Muscle of leg (tissue), 16 donors: ENCODE measurements at places on chromosomes 16 and 17. TPM values are rescaled to one million over a fixed set of nuclear protein-coding genes. Genes with fewer than 3 reads are reported as not detected.

DNA sequence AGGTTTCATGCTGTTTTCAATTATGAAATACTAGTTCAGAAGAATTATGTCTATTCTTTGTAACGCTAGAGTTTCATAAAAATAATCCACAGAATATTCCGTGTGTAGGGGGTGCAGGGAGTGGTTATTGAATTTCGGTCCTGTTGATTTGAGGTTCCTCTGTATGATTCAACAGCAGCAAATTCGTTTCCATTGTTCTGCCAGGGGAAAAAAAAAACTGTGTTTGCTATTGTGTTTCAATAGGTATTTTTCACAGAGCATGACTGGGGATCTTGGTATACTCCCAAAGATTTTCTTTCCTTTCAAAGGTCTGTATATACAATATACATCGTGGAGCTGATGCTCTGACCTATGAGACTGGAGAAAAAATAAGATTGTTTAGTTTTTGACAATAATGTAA is 15.8 kb downstream of the SHISA9 start:
- DNase-seq, result no peak
- H3K27ac ChIP-seq, result no peak overlapping the region
- no peaks in the 10 kb centered on the region for H3K36me3 ChIP-seq
- H3K4me3 ChIP-seq, result no peak overlapping the region

NXPH3 gene
- 1.5 TPM for total RNA-seq

KIF19 gene
- total RNA-seq, result 1.6 TPM

DNA sequence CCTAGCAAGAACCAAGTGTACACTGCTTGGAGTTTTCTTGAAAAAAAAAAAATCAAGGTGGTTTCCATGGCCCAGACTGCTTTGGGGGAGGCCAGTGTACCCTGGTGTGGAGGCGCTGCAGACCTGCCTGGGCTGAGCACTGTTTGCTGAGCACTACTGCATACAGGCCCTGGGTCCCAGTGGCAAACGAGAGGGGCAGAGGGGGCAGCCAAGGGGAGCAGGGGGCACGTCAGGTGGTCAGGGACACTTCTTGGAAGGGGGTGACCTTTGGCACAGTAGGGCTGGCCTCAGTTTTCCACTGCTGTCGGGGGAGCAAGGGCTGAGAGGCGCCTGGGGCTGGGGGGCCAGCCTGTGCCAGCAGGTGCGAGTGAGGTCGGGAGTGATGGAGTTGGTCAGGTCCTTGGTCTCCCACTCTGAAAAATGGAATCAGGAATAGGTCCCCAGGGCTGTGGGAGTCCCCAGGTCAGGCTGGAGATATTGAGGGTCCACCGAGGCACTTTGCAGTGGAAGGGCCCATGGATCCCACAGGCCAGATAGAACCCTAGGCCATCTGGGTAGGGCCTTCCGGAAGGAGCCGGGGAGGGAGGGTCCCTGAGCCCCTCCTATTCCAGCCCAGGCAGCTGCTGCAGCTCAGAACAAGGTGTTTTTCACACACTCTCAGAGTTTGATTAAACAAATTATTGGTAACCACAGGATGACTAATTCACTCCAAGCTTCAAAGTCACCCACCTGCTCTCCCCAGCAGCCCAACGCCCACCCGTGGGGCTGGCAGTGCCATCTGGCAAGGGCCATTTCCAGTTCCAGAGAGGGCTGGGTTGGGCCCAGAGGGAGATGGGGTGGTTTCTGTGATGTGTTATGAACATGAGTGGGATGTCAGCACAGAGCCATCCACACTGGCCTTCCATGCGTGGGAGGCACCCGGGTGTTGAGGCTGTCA is 3.5 kb downstream of the ZFPM1 start:
- peaks cover 38% of the 10 kb centered on the region for H3K4me1 ChIP-seq
- H3K27me3 ChIP-seq, result peaks cover 51% of the 10 kb centered on the region
- H3K4me3 ChIP-seq, result peak overlapping the region; percentile 22

SDF2 gene
- total RNA-seq, result 46.1 TPM

UMOD gene
- not detected for total RNA-seq

GCGR gene
- not detected for total RNA-seq

DNA sequence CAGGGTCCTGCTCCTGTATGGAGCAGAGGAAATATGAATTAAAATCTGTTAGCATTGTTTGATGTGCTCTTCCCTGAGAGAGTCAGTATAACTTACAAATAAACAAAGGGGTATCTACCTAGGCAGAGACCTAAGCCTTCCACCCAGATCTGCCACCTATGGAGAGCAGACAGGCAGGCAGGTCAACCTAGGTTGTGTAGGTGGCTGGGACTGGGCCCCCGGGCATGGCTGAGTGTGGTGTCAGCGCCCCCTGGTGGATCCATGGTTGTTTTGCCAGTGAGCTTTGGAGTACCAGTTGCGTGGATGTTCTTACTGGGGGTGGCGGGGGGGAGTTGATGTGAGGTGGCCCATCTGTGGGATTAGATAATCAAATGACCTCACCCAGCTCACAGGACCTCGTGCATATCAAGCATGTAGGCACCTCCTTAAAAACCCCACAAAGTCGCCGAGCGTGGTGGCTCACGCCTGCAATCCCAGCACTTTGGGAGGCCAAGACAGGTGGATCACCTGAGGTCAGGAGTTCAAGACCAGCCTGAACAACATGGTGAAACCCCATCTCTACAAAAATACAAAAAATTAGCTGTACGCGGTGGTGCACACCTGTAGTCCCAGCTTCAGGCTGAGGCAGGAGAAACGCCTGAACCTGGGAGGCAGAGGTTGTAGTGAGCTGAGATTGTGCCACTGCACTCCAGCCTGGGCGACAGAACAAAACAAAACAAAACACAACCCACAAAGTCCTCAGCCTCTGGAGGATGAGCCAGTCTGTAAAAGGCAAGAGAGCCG is 17.6 kb downstream of the DUS2 start:
- no peak overlapping the region for H3K27ac ChIP-seq
- DNase-seq, result peak; percentile 55
- no peak overlapping the region for H3K4me3 ChIP-seq
- peaks cover 20% of the 10 kb centered on the region for H3K36me3 ChIP-seq
- H3K27me3 ChIP-seq, result no peaks in the 10 kb centered on the region
- H3K4me1 ChIP-seq, result peaks cover 2% of the 10 kb centered on the region

MYH2 gene
- 42.5 TPM for total RNA-seq

DNA sequence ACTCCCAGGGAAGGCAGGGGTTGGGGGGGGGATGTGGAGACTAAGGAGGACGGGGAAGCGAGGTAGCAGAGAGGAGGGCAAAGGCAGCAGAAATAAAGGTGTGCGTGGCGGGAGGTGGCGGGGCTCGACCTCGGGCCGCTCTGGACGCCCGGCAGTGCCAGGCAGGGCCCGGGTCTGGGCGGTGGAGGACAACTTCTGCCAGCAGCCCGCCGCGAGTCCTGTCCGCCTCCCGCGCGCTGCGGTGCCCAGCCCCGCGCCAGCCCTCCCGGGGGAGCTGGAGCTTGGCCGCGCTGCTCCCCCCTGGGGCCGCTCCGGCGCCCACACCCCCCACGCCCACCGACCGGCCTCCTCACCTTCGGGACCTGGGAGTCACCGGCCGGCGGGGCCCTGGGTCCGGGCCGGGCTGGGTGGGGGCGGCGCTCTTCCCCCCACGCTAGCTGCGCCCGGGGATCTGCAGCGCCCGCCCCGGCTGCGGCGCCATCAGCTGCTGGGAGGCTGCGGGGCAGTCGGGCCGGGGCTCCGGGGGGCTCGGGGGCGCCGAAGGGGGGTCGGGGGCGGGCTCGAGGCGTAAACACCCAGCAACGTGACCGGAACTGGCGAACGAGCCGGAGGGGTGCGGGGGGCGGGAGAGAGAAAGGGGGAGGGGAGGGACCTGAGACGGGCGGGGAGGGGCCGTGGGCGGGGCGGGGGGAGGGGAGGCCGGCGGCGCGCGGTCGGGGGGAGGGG is at the start of gene CCDC92B:
TSS of gene CCDC92B (minus strand) at position 595 of the 726 bp plus-strand sequence. CDS start 14,507 bp downstream, outside the sequence.
- no peak within 1 kb of the TSS for H3K4me3 ChIP-seq
- DNase-seq, result no peak
- H3K4me1 ChIP-seq, result peaks cover 8% of the 10 kb centered on the region
- no peak within 1 kb of the TSS for H3K27ac ChIP-seq

B9D1 gene
- 5.7 TPM for total RNA-seq

STH gene
- not detected for total RNA-seq

DNA sequence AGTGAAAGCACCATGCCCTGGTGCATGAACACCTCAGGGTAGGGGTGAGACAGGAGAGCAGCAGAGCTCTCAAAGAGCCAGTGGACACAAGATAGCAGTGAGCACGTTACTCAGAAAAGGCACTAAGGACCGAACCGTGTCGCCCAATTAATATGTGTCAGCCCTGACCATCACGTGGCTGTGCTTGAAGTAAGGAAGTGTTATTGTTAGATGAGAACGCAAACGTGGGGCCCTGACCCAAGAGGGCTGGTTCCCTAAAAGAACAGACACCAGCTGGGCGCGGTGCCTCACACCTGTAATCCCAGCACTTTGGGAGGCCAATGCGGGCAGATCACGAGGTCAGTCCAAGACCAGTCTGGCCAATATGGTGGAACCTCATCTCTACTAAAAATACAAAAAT is 16.3 kb downstream of the AXIN1 start:
- no peak overlapping the region for H3K4me3 ChIP-seq
- H3K27me3 ChIP-seq, result no peaks in the 10 kb centered on the region
- H3K36me3 ChIP-seq, result no peaks in the 10 kb centered on the region
- no peak for DNase-seq
- peaks cover 20% of the 10 kb centered on the region for H3K4me1 ChIP-seq

GRCh38 chr17:29633886-29634285 is 11.2 kb upstream of the CORO6 start:
- no peaks in the 10 kb centered on the region for H3K27me3 ChIP-seq
- H3K4me3 ChIP-seq, result no peak overlapping the region

PROCA1 gene
- 0.80 TPM for total RNA-seq

DNA sequence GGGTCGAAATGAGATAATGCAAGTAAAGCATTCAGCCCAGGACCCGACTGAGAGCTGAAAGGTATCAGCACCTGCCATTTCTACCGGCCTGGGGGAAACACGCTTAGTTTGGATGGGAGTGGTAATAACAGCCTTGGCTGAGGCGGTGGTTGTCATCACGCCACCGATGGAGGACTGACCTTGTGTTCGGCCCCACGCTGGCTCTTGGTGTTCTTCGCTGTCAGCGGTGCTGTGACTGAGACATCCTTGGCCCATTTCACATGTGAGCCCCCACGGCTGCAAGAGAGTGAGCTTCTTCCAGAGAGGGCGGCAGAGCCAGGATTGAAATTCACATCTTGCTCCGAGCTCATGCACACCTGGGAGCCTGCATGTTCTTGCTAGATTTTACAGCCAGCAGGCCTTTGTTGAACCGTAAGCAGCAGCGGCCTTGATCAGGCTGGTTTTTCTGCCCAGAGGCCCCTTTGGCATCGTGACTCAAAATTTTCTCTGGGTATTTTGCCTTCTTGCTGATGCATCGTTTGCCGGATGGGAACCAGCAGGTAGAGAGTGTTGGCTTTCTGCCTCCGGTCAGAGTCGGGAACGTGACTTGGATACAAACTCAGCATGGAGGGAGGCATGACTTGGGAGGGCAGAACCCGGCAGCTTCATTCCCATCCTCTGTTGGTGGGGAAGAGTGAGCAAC is 341.5 kb downstream of the SNX29 start:
- no peak overlapping the region for H3K27ac ChIP-seq
- H3K4me1 ChIP-seq, result no peaks in the 10 kb centered on the region
- H3K27me3 ChIP-seq, result no peaks in the 10 kb centered on the region
- no peak overlapping the region for H3K4me3 ChIP-seq

DNA sequence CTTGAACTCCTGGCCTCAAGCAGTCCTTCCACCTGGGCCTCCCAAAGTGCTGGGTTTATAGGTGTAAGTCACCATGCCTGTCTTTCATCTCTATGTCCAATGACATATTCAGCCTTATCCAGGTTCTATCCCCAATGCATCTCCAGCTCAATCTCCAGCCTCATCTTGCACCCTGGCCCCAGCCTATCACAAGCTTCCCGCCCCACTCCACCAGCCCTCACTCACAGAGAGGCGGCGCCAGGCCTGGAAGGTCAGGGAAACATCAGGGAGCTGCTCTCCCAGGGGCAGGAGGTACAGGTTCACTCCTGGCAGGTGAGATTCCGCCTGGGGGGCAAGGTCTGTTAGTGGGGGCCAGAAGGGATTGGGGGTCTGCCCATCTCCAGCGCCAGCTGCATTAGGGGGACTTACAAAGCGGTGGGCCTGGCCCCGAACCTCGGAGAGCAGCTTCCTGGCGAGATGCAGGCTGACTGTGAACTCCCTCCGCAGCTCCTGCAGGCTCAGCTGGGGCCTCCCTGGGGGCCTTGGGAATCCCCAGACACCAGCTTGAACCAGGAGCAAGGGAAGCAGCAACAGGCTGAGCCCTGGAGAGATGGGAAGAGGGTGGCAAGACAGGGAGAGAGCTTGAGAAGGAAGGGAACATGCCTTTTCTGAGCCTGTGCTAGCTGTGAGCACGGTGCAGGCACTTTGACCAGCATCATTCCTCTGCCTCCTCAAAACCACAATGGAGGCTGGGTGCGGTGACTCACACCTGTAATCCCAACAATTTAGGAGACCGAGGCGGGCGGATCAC is 3.0 kb downstream of the IL27 start:
- DNase-seq, result no peak
- H3K4me1 ChIP-seq, result peaks cover 4% of the 10 kb centered on the region
- no peak overlapping the region for H3K27ac ChIP-seq
- no peaks in the 10 kb centered on the region for H3K36me3 ChIP-seq

GRCh38 chr17:48254896-48255295 is 147.3 kb downstream of the SNX11 start:
- no peak overlapping the region for H3K4me3 ChIP-seq
- H3K27me3 ChIP-seq, result peaks cover 2% of the 10 kb centered on the region
- no peak for DNase-seq
- no peaks in the 10 kb centered on the region for H3K4me1 ChIP-seq

AANAT gene
- total RNA-seq, result 0.22 TPM

EFNB3 gene
- total RNA-seq, result 3.6 TPM

RHBDF1 gene
- total RNA-seq, result 20.6 TPM

DNA sequence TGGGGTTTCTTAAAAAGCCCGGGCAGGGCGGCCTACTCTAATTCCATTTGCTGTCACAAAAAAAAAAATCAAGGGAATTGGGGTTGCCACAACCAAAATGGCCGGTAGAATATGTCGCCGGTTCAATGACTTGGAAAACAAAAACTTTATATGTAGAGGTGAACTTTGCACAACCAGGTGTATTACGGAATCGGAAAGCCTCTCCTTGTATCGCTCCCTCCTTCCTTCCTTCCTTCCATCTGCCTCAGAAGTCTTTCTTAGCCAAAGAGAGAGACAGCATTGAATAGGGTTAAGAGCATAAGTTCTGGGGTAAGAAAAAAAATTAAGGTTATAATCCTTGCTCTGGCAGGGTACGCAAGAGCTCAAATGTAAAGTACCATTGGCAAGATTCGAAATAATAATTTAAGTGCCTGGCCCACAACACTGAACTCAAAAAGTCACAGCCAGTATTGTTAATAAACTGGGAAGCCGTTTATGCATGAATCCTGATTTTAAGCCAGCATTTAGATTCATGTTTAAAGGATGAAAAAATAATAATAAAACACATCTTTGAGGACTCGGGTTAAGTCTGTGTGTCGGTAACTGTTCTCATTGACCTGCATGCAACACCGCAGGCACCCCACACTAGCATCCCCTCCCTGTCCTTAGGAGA is 522 bp upstream of the GLG1 start:
- no peaks in the 10 kb centered on the region for H3K36me3 ChIP-seq
- peak overlapping the region; percentile 99 for H3K27ac ChIP-seq
- peak overlapping the region; percentile 99 for H3K4me3 ChIP-seq
- peaks cover 16% of the 10 kb centered on the region for H3K4me1 ChIP-seq
- no peak for DNase-seq
